Epithelial cell of proximal tubule (primary cell): ENCODE measurements at places on chromosomes 11 and 22. TPM values are rescaled to one million over a fixed set of nuclear protein-coding genes. Genes with fewer than 3 reads are reported as not detected.

DNA sequence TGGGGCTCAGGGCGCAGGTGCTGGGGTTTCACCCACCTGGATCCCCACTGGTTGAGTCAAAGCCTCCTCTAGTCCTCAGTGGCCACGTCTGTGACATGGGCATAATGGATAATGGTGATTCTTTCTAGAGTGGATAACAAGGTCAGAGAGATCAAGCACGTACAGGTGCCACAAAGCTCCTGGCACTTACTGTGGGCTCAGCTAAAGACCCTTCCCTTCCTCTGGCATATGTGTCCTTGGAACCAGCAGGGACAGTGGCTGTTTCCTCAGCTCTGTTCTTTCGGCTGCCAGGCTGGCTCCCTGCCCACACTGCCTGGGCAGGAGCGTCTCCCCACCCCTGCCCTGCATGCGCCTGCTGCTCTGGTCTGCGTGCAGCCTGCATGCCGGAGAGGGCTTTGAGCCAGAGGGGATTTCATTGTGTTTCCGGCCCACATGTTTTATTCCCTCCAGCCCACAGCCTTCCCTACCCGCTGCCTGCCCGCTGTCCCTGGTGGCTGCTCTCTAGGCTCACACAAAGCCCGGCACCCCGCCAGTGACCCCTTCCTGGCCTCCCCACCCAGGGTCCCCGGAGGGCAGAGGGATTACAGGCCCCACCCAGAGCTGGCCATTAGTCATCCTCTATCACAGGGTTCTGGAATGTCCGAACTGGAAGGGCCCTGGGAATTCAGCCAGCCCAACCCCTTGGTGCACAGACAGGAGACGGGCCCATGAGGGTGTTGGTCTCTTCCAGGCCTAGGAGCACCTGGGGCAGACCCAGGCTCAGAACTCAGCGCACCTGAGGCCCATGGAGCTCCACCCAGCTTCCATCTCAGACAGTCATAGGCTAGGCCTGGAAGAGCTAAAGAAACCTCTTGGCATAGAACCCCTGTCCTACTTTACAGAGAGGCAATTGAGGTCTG is 55.3 kb upstream of the GCAT start:
- DNase-seq: peak; percentile 60

DNA sequence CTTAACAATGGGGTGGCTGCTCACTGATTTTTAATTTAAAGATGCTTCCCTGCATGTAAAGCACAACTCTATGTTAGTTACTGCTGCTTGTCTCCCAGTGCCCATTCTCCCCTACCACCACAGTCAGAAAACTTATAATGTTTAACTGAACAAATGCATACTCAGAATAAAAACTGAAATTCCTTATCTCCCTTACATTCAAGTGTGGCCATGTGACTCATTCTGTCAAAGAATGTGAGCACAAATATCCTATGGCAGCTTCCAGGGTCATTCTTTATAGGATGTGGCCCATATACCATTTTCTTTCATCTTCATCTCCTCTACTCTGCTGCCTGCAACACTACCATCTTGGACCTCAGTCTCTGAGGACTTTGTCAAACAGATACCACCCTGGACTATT is 374.8 kb downstream of the DYNC2H1 start:
- DNase-seq: no peak

DNA sequence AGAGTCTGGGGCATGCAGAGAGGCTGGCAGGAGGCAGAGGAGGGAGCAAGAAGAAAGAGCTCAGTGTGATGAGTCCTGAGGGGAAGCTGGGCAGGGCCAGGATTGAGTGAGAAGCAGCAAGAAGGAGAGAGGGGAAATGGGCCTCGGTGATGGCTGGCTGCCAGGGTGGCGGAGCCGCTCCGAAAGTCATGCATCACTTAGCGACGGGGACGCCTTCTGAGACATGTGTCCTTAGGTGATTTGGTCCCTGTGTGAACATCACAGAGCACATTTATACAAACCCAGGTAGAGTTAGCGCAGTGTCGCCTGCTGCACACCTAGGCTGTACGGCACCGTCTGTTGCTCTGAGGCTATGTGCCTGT is 15.1 kb downstream of the TBC1D22A start:
- DNase-seq: no peak

GRCh38 chr11:12222055-12222792 is 111.8 kb downstream of the MICAL2 start:
- DNase-seq: no peak

DNA sequence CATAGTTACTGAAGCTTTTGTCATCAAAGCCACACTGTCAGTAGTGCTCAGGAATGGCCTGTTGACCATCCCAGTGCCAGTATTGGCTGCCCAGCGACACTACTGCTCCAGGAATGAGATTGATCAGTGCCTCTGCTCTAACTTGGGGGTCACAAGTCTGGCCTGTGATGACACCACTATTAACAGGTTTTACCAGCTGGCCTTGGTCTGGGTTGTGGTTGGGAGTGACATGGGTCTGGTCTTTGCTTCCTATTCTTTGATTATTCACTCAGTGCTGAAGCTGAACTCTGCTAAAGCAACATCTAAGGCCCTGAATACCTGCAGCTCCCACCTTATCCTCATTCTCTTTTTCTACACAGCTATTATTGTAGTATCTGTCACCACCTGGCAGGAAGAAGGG is 21.5 kb downstream of the OR56B4 start:
- DNase-seq: no peak

DNA sequence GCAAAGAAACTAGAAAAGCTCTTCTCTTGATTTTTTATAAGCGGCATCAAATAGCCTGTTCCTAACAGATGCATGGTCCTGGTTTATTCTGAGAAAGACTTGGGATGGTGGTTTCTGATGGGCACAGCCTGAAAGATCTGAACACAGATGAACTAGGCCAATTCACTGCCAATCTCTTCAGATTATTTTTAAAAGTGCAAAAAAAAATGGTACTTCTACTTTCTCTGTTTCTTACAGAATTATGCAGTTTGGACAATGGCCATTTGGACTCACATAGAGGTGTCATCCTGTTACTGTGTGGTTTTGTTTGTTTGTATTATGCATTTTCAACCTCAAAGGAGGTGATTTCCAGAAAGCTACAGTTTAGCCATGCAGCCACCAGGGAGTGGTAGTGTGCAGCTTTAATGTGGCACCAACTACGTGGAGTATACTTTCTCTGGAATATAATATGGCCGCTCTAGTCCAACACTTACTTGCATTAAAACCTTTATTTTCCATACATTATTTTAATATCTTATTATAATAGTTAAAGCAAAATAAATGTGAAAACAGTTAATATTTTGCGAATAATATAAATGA is 469.8 kb upstream of the KIRREL3 start:
- no peak for DNase-seq

DNA sequence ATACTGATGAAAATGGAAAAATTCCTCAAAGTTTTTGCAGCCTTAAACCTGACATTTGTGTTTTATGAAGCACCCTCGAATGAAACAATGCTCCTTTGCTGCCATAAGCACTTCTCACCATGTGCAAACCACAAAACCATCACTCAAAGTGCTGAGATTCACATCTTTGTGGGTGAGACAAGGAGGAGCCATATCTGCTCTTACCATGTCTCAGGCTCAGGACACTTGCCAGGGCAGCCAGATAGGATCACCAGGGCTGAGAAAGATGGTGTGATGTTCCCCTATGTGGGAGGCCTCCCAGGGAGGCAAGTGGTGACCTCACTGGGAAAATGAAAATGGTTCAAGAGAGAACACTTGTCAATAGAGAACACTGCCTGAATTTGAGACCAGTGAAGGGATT is 120.4 kb downstream of the CCDC34 start:
- DNase-seq: no peak

- DNase-seq: no peak
Observed at GRCh38 chr11:117824571-117825537, at the start of gene FXYD2. TSS of gene FXYD2 (minus strand) at chr11:117824744. CDS start at chr11:117824678, 66 bp downstream.

GRCh38 chr11:66159324-66159984 is 89.4 kb downstream of the PACS1 start:
- no peak for DNase-seq

DNA sequence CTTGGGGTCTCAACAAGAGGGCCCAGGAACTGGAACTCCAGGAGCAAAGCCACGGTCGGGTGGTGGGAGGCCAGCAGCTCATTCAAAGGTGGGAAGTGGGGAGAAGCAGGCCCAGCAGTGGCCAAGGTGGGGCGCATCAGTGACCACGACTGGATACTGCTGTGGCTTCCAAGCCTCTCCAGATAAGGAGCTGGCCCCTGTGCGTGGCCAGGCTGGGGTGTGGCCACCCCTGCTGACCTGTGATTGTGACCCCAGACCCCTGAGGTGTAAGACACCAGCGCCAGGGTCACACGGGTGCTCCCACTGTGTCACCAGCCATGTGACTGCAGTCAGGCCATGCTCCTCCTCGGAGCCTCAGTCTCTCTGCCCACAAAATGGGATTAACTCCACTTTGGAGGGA is 20.3 kb downstream of the A4GALT start:
- no peak for DNase-seq

DNA sequence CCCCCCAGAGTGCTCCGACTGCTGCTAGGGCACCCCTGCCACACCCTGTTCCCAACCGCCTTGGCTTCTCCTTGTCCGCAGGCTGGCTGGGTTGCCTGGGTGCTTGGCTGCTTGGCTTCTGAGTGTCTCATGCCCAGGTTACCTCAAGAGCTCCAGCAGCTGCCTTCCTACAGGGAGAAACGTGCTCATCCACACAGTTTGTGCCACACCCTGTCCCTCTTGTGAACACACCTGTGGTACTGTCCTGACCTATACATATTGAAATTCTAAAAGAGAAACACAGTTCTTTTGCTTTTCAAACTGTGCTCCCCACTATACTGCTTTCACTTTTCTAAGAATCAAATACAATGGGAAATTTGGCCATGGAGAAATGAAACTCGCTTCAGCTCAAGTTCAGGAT is 191.4 kb downstream of the DBX1 start:
- DNase-seq: no peak

DNA sequence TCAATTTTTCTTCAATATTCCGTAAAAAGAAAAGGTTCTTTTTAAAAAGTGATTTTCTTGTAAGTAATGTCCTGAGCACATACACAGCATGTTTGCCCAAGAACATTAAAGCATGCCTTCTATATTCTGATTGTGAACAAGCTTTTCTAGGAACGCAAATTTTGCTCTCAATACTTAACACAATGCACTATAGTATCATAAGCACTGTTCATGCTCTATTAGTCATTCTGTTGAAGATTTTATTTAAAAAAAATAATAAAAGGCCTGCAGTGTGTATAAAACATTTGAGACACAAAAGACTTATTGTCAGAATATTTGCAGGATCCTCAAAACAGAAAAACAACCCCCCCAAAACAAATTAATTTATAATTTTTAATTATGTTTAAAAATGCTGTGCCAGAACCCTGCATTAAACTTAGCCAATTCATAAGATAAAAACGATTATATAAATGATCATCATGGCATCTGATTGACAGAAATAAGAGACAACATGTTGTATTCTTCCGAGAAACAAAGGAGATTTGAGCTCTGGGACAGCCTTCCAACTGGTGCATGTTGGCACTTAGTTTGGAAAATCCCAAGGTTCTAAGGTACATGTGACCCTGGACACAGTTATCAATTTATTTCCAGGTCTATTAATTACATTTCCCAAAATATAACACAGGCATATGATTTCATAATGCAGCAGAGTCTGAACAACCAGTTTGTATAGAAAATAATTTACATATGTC is 13.1 kb downstream of the MTMR2 start:
- no peak for DNase-seq

GRCh38 chr11:396511-396947 is 2.5 kb downstream of the PKP3 start:
- no peak for DNase-seq

- no peak for DNase-seq
Observed at GRCh38 chr22:17884893-17885292, 110.6 kb upstream of the BID start.

- DNase-seq: no peak
Observed at GRCh38 chr11:111334532-111335502, 36.5 kb downstream of the POU2AF3 start.

- DNase-seq: no peak
Observed at GRCh38 chr11:11942668-11943067, 65.8 kb downstream of the DKK3 start.

- DNase-seq: no peak
Observed at GRCh38 chr22:19331474-19331873, 40.0 kb upstream of the CLTCL1 start.

Gene BAIAP2L2
- total RNA-seq: 5.4 and 6.5 TPM in 2 replicates

Gene MMP13
- 0.12 and 0.29 TPM in 2 replicates for total RNA-seq

Gene KCNJ1
- not detected in 2 replicates for total RNA-seq

Gene SVIP
- total RNA-seq: 13.0 and 14.8 TPM in 2 replicates

Gene HBG1
- not detected in 2 replicates for total RNA-seq

Gene VSIG2
- total RNA-seq: 0.29 and 0.40 TPM in 2 replicates

Gene CD248
- 0.07 and 1.0 TPM in 2 replicates for total RNA-seq

Gene OR6T1
- not detected in 2 replicates for total RNA-seq

Gene IL17REL
- not detected in 2 replicates for total RNA-seq

Gene RIMBP3C
- 0.12 TPM in 1 of 2 replicates, not detected in the other for total RNA-seq

Gene SLC22A25
- not detected in 2 replicates for total RNA-seq

Gene CD3E
- total RNA-seq: not detected in 2 replicates
